ENCODE measurements at places on chromosomes 7 and 10. TPM values are rescaled to one million over a fixed set of nuclear protein-coding genes. Genes with fewer than 3 reads are reported as not detected.
A peak's percentile ranks its signal among the peaks of the same experiment; 100 is the strongest.

Gene ZNF33A
- 18.0 TPM for total RNA-seq

Gene MRPS16
- total RNA-seq = 230 TPM

Gene SLC18A2
- total RNA-seq = not detected

Gene ELMO1
- not detected for total RNA-seq

Gene OR6V1
- total RNA-seq = not detected

Gene TMEM248
- 61.1 TPM for total RNA-seq

Gene NODAL
- total RNA-seq = not detected

DNA sequence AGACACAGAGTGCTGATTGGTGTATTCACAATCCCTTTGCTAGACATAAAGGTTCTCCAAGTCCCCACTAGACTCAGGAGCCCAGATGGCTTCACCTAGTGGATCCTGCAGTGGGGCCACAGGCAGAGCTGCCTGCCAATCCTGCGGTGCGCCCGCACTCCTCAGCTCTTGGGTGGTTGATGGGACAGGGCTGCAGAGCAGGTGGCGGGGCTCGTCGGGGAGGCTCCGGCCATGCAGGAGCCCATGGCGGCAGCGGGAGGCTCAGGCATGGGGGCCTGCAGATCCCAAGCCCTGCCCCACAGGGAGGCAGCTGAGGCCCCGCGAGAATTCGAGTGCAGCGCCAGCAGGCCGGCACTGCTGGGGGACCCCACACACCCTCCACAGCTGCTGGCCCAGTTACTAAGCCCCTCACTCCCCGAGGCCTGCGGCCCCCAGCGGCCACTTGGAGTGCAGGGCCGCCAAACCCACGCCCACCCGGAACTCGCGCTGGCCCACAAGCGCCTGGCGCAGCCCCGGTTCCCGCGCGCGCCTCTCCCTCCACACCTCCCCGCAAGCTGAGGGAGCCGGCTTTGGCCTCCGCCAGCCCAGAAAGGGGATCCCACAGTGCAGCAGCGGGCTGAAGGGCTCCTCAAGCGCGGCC is 7.7 kb upstream of the BET1 start:
- no peak for DNase-seq
- H3K27me3 ChIP-seq = peaks cover 13% of the 10 kb centered on the region
- no peaks in the 10 kb centered on the region for H3K36me3 ChIP-seq
- no peak overlapping the region for H3K4me3 ChIP-seq
- H3K27ac ChIP-seq = no peak overlapping the region

DNA sequence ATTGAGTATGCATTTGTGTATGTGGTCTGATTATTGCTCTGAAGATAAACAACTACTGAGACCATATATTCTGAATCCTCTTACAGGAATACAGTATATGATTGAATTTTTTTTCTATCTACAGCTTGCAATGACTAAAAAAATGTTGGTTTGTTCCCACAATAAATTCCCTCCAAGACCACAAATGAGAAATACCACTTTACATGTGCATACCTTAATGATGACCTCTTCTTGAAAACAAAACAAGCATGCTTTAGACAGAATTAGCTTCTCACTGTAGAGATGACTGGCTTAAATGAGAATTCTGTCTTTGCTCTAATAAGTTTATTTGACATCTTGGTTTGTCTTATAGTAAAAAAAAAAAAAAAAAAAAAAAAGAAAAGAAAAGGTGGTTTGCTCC is 241.5 kb downstream of the PCDH15 start:
- no peaks in the 10 kb centered on the region for H3K27me3 ChIP-seq
- H3K4me1 ChIP-seq = no peaks in the 10 kb centered on the region
- no peaks in the 10 kb centered on the region for H3K36me3 ChIP-seq
- peak; percentile 33 for DNase-seq
- no peak overlapping the region for H3K4me3 ChIP-seq
- no peak overlapping the region for H3K27ac ChIP-seq

DNA sequence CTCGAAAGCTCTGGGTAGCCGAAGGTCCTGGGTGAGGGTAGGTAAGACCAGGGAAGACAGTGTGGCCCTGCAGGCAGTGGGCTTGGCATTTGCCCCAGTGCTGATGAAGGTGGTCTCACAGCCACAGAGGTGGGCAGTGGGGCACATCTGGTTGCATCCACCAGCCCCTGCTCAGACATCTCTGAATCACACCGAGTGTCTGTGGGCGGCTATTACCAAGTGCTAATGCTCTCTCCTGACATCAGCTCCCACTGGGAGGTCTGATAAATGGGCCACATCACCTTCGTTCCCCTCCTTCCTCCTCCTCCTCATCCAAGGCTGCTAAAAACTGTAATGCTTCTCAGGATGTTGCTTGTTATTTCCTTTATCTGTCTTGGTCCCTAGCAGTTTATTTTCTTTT is 330.9 kb upstream of the COBL start:
- no peak overlapping the region for H3K27ac ChIP-seq
- no peak for DNase-seq
- no peak overlapping the region for H3K4me3 ChIP-seq
- no peaks in the 10 kb centered on the region for H3K4me1 ChIP-seq
- peaks cover 8% of the 10 kb centered on the region for H3K27me3 ChIP-seq
- no peaks in the 10 kb centered on the region for H3K36me3 ChIP-seq

GRCh38 chr7:112566442-112567324 is 85.9 kb downstream of the LSMEM1 start:
- no peak for DNase-seq
- H3K4me3 ChIP-seq = no peak overlapping the region
- no peak overlapping the region for H3K27ac ChIP-seq

DNA sequence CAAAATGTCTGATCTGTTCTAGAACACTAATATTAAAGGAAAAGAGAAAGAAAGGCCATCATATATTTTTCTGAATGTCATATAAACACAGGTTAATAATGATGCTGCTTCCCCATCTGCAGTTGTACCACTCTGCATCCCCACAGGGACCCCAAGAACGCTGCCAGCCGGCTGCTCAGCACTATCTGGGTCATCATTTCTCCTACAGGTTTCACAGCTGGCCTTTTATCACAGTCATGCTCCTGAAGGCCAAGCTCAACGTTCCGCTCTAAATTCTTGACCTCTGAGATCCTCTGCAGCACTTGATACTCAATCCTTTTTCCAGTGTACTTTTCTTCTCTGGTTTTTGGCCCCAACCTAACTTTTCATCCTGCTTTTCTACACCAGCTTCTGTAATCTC is 4.8 kb downstream of the IDI1 start:
- H3K4me3 ChIP-seq = no peak overlapping the region
- no peak overlapping the region for H3K27ac ChIP-seq
- no peak for DNase-seq
- H3K4me1 ChIP-seq = no peaks in the 10 kb centered on the region
- no peaks in the 10 kb centered on the region for H3K27me3 ChIP-seq

- peaks cover 31% of the 10 kb centered on the region for H3K27me3 ChIP-seq
- no peak overlapping the region for H3K27ac ChIP-seq
- no peak overlapping the region for H3K4me3 ChIP-seq
- no peaks in the 10 kb centered on the region for H3K36me3 ChIP-seq
- H3K4me1 ChIP-seq = no peaks in the 10 kb centered on the region
- DNase-seq = no peak
These were observed 61.7 kb upstream of the PCBD1 start for GRCh38 chr10:70950037-70950436.

- no peak overlapping the region for H3K27ac ChIP-seq
- no peak overlapping the region for H3K4me3 ChIP-seq
- H3K27me3 ChIP-seq = peaks cover 22% of the 10 kb centered on the region
- no peaks in the 10 kb centered on the region for H3K36me3 ChIP-seq
- DNase-seq = no peak
These were observed 131.1 kb downstream of the WDR37 start for GRCh38 chr10:1187151-1187854.

- H3K27me3 ChIP-seq = no peaks in the 10 kb centered on the region
- no peak overlapping the region for H3K27ac ChIP-seq
- no peaks in the 10 kb centered on the region for H3K36me3 ChIP-seq
- no peaks in the 10 kb centered on the region for H3K4me1 ChIP-seq
- H3K4me3 ChIP-seq = no peak overlapping the region
These were observed 337.5 kb upstream of the KCND2 start for GRCh38 chr7:119935418-119936025.

- no peaks in the 10 kb centered on the region for H3K36me3 ChIP-seq
- peaks cover 22% of the 10 kb centered on the region for H3K4me1 ChIP-seq
- H3K4me3 ChIP-seq = no peak overlapping the region
- no peak overlapping the region for H3K27ac ChIP-seq
- no peaks in the 10 kb centered on the region for H3K27me3 ChIP-seq
- DNase-seq = no peak
These were observed 93.8 kb upstream of the HDAC9 start for GRCh38 chr7:18401757-18402156.
